ENCODE measurements at places on chromosomes 12 and 14.

DNA sequence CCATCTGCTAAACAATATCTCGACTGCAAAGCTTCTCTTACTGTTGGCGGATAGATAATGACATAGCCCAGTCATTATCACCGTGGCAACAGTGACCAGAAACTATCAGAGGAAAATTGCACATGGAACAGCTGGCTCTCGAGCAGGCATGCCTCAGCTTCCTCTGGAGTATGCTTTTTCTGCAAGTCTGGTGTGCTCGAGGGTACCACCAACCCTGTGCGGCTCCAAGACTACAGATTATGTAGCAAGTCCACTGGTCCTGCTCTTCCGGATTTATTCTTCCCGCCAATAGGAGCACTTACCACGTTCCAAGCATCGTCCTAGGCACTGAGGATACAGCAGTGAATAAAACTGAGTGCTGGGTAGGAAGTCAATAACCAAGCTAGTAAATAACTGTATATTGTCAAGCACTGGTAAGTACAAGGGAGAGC lies 1.4 kb upstream of the GLRX5 start:
- DNase-seq: no peak

DNA sequence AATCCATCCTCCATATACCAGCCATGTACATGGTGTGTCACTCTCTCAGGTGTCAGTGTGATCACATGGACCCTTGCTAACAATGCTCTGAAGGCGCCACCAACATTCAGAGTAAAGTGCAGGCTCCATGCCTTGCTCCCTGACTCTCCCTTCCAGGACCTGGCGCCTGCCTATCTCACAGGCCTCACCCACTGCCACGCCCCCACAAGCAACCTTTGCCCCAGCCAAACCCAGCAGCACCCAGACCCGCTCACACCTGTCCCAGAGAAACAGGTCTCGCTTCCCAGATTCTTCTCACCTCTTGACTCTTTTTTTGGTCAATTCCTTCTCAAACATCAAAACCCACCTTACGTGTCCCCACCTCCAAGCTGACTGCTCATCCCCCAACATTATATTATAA lies 52.3 kb downstream of the KCNK10 start:
- no peak for DNase-seq

GRCh38 chr12:55842681-55843429 lies at the start of gene MMP19:
Gene MMP19, minus strand, starts transcription at chr12:55842936. Its CDS starts 106 bp downstream, at chr12:55842830.
- DNase-seq: peak; percentile 54

DNA sequence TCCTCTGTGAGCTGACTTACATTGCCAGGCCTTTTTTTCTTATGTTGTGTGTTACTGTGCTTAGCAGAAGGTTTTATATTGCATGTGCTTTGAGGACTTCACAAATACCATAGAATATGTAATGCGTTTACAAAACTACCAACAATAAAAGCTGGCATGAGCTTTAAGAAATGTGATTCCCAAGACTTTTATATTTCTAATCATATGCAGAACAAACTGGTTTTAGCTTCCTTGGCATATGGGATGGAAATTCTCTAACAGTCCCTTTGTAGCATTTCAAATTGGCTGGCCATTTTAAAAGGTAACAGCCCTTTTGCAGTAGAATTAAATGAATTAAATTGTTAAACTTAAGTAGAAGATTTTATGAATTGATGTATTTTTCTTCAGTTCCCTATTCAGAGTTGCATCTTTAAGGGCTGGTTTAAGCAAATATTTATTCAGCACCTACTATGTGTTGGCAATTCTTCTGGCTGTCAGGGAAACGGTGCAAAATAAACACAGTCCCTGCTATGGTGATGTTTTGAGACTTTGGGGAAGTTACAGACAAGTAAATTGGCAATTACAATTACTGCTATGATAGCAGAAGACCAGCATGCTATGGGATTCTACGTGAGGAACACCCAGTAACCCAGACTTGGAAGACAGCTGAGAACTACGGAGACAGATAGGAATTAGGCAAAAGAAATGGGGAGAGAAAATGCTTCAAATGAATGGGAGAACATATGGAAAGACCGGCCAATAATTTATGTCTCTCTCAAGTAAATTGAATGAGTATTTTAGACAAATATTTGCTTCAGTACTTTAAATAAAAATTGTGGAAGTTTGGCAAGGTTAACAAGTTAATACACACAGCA lies 446.4 kb downstream of the EGLN3 start:
- DNase-seq: no peak

GRCh38 chr14:44846232-44846824 lies 115.4 kb downstream of the KLHL28 start:
- DNase-seq: peak; percentile 48

DNA sequence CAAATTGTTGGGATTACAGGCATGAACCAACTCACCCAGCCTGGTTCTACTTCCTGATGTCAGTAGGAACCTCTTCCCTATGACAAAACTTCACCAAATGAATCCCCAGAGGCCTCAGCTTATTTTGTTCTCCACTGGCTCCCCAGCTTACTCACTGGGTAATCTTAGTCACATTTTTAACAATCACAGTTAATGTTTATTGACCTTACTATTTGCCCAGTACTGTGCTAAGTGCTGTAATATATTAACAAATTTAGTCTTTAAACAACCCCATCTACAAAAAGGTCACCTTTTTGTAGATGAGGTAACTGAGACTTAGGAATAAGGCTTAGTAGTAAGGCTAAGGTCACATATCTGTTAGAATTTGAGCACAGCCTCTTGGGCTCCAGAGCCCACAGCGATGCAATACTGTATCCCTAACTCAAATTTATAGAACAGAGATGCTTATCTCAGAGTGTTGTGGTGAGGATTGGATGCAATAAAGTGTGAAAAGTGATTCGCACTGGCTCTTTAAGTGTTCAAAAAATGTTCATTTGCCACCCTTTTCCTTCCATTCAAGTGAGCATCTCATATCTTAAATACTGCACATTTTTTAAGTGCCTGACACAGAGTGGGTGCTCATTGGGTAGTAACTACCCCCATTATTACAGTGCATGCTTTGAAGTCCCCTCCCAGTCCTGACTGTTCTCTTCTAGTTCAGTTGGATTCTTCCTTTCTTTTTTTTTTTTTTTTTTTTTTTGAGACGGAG lies 146.4 kb upstream of the ARHGAP5 start:
- DNase-seq: peak; percentile 94

DNA sequence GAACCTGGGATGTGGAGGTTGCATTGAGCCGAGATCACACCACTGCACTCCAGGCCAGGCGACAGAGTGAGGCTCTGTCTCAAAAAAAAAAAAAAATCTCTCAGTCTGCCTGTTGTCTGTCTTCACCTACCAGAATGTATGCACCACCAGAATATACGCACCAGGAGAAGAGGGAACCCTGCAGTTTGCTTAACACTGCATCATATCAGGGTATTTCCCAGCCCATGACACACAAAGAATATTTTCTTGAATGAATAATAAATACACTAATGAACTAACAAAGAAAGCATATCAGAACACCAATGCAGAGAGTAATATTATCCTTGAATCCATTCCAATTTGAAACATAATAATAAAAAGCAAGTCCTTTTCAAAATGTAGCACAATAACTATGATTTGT lies 44.2 kb upstream of the FOXN3 start:
- DNase-seq: no peak

DNA sequence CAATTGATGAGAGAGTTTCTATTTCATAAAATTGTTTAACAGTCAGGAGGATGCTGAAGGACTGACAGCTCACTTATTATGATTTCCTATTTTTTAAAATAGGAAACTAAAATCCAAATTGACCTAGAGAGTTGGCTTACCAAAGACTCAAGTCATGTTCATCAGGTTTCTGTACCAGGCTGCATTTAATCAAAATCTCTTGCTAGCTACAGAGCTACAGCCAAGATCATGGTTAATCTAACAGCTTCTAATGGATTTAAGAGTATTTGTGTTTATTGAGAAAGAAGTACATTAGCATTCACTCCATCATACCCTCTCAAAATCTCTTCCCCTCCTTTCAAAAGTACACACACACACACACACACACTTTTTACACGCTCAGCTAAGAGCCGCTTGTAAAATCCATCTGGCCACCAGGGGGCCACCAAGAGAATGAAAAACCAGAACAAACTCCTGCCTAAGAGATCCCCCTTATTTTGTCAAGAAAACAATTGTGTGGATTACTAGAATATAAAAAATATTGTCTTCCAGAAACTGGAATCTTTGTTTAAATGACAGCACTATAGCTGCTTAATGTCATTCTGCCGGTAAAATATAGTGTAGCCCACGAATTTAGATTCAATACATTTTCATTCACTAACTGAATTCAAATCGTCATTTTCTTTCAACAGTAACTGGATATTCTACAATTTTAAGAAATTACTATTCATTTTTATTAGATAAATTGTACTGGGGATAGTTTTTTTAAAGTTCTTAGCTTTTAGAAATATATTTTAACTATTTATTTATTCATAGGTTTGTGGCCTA lies 334.0 kb downstream of the BTG1 start:
- peak; percentile 57 for DNase-seq

DNA sequence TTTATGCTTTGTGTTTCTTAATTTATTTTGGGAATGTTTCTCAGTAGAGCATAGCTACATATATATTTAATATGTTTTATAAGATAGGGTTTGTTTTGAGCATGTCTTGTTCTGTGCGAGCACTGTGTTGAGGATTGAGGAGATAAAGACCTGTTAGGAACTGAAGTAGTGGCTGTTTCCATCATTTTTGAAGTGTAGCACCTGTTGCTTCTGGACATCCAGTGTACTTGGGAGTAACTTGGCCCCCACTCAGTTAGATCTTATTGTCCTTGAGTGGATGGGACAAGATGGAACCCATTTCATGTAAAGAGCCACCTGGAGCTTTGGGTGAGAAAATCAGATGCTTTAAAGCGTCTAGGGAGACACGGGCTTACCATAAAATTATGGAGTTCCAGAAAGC lies 8.7 kb downstream of the PPP2R5C start:
- no peak for DNase-seq

GRCh38 chr14:68273413-68273812 lies 453.8 kb downstream of the RAD51B start:
- DNase-seq: no peak

- DNase-seq: peak; percentile 87
These were observed 96.7 kb downstream of the ETV6 start for GRCh38 chr12:11746024-11746771.

GRCh38 chr12:104888481-104888880 lies 69.6 kb downstream of the SLC41A2 start:
- no peak for DNase-seq

GRCh38 chr12:58028294-58028693 lies 86.9 kb downstream of the ATP23 start:
- peak; percentile 72 for DNase-seq

DNA sequence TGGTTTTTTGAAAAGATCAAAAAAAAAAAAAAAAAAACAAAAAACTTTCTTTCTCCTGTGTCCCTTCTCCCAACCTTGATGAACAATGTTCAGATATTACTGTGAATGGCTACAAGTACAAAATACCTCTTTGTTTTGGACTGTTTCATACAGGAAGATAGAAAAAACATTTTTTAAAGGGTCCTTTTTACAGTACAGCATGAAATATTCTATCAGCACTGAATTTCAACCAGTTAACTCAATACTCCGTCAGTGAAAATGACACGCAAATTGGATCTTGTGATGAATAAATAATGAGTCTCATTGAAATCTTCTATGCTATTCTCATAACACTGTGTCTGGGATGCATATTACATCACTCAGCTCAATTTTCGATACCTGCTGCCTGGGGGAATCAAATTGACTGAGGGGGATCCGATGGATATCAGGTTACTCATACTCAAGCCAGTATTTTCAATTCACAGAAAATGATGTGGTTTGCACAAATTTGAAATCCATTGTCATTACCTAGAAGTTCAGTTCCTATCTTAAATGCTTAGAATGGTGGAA lies 179.6 kb downstream of the TMTC2 start:
- DNase-seq: no peak

DNA sequence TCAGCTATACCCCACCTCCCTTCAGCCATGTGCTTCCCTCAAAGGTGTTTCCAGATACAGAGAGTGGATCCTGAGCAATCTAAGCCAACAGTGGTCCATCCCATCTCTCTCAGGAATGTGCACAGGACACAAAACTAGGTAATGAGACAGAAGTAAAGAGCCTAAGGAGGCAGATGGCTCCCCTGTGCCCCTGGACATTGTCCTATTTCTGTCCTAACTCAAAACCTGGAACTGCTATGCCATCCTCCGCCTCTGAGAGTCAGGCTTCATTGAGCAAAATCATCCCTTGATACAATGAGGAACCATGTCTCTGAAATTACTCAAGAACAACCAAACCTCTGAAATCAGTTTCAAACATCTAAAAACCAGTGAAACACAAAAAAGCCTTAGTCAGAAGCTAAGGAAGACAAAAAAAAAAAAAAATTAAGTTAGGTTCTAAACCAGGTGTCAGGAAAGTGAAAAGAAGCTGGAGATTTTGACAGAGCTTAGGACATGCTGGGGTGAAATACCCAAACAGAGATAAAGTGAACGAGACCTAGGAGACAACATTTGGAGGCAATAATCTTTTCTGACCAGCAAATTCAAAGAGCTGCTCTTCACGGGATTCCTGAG lies 200.3 kb upstream of the PLEKHG7 start:
- DNase-seq: peak; percentile 51

DNA sequence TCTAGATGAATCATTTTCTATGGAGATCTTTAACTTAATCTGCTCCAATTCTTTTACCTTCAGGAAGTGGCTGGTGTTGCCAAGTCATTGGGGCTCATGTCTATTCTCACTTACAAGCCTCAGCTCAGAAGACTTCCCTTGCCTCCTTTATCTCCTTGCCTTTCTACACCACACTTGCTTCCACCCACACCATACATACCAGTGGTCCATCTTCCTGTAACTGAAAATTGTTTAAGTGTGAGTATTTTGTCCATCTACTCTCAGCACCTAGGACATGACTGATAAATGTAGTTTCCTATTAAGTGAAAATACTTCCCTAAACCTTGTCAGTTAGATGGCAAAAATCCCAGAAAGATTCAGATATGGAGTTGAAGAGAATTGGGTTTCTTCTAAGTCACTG lies 199.7 kb upstream of the CPNE8 start:
- no peak for DNase-seq

GRCh38 chr12:32569259-32569658 lies 109.8 kb upstream of the DNM1L start:
- peak; percentile 51 for DNase-seq

GRCh38 chr14:55152052-55152753 lies 23.2 kb downstream of the LGALS3 start:
- DNase-seq: no peak

GRCh38 chr12:63164911-63165310 lies 13.9 kb upstream of the AVPR1A start:
- DNase-seq: peak; percentile 10

- no peak for DNase-seq
These were observed 13.8 kb downstream of the MGP start for GRCh38 chr12:14871886-14872285.

Measured in renal cortical epithelial cell (primary cell).